Tibial artery (tissue), 4 donors: ENCODE measurements at places on chromosomes 11 and 22.

- no peak for DNase-seq
Measured at GRCh38 chr22:30637701-30638114, 2.1 kb downstream of the SLC35E4 start.

DNA sequence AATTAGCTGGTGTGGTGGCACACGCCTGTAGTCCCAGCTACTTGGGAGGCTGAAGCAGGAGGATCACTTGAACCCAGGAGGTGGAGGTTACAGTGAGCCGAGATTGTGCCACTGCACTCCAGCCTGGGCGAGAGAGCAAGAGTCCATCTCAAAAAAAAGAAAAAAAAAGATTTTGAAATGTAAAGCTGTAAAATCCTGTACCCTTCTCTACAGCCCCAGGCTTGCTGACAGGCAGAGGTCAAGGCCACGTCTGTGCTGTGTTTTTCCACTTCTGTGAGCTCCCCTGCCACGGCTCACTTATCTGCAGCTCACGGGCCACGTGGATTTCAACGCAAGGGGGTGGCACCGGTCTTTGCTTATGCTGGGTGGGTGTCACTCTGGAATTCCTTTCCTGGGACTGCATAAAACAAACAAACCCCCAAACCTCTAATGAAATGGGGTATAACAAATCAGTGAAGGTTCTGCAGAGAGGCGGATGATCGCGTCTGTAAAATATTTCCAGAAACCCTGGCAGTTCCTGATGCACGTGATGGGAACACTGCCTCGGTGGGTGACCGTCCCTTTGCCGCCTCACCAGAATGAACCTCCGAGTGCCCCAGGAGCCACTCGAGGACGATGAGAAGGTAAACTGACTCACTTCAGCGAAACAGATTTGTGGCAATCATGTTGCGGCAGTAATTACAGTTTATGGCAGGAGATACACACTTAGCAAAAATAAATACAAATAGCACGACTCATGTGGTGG is 44.0 kb upstream of the ATXN10 start:
- no peak for DNase-seq

DNA sequence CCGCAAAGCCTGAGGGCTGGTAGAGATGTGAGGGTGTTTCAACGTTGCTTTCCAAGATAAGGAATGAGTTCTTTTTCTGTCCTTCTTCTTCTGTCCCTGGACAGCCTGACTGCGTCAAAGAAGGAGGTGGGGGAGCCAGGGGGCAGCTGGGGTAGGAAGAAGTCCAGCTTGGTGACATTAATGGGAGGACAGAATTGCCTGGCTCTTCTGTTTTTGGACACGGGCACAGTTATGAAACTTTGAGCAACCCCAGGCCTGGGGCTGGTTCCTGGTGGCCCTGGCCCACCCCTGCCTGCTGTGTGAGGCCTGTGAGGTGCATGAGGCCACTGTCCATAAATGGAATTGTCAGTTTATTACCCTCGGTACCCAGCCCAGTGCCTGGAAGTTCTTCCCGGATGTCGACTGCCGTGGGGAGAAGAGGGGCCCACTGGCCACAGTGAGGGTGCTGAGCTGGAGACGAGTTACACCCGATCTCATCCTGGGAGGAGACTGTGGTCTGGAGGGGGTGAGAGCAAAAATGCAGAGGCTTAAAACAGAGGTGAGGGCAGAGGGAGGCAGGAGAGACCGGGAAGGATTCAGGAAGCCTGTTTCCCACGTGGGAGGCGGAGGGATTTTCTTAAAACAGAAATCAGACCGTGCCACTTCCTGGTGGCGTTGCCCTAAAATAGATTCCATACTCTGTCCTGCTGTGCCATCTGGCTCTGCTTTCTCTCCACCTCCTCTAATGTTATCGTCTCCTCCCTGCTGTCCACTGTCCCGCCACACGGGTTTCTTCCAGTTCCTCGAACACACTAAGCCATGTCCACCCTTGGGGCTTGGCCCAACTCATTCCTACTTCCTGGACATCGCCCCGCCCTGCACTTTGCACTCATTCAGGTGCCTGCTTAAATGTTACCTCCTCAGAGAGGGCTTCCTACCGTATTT is 59.7 kb upstream of the RASD2 start:
- no peak for DNase-seq

DNA sequence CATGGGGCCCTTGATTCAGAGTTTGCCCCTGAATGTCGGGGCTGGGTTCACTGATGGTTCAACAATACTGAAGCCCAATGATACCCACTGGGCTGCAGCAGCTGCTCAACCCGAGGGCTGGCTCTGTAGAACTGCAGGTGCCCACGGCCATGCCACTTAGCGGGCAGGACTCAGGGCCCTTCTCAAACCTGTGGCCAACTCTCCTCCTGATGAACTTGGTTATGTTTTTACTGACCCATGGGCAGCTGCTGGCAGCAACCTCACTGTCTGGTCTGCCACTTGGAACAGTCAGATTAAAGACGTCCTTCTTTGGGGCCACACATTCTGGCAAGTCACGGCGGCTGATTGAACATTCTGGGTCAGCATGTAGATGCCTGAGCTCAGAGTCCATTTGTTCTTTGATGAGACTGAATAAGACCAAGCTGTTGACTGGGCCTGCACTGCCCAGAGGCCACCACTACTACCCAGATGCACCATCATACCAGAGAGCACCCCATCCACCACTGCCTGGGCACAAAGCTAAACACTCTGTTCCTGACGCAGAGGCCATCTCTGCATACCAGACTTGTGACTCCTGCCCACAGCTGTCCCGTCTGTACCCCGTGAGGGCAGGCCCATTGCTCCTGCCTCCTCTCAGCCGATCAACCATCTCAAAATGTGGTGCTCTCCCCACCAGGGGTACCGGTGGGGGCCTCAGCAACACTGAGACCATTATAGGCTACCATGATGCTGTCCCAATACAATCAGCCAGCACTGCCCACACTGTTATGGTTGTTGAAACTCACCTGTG is 67.8 kb downstream of the SHANK2 start:
- peak; percentile 7 for DNase-seq

DNA sequence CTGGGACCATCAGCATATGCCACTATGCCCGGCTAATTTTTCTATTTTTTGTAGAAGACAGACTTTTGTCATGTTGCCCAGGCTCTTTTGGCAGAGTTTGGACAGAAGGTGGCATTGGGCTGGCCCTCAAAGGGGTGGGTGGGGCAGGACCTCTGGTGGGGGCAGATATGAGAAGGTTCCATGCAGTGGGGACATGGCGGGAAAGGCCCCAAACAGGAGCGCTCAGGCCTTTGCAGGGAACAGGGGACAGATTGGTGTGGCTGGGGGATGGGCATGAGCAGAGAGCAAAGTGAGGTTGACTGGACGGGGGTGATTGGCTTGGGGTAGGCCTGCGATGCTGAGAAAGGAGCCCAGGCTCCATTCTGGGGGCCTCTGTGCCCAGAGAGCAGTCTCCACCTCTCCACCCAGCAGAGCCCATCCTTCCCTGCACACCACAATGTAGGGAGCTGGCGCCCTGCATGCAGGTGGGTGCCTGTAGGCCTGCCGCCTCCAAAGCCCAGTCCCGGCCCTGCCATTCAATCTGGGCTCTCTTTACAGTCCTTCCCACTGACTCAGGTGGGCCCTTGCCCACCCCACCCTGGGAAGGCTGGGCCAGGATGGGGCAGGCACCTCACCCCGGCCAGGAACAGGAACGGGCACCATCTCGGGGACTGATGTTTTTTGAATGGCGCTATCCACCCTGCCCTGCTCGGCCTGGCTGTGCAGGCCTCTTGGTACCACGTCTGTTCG is 98.7 kb downstream of the MORC2 start:
- DNase-seq = peak; percentile 49

DNA sequence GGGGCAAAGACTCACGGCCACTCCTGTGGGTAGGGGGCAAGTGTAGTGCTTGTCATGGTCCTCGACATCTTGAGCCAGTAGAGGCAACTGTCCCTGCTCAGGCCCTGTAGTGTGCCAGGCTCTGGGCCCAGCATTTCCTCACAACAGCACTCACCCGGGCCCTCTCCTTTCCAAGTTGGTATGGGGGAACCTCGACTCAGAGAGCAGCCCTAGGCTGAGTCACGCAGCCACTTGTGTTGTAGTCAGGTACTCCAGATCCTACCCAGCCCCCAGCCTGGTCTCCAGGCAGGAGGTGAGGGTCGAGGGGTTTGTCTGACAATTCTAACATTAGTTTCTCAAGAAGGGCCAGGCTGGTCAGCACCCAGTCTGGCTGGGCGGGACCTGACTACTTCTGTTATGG is 4.1 kb downstream of the RELT start:
- no peak for DNase-seq

- DNase-seq = no peak
Measured at GRCh38 chr22:37443977-37444376, 16.7 kb upstream of the ELFN2 start.

GRCh38 chr11:9817191-9817590 is 153.3 kb downstream of the SWAP70 start:
- no peak for DNase-seq

DNA sequence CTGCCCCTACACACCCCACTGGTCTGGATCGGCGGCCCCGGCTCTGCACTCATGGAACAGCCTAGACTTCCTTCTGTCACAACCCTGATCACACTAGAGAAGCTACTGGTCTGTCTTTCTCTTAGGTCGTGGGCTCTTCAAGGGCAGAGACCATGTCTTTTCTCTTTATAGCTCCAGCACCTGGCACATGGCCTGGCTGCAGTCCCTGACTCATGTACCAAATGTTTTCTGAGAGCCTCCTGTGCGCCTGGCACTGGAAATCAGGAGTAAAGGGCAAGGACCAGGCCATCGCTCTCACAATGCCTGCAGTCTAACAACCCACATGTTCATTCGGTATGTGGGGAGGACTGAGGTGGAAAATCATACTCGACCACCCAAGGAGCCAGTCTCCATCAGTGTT is 7.5 kb downstream of the ASCC2 start:
- DNase-seq = no peak

DNA sequence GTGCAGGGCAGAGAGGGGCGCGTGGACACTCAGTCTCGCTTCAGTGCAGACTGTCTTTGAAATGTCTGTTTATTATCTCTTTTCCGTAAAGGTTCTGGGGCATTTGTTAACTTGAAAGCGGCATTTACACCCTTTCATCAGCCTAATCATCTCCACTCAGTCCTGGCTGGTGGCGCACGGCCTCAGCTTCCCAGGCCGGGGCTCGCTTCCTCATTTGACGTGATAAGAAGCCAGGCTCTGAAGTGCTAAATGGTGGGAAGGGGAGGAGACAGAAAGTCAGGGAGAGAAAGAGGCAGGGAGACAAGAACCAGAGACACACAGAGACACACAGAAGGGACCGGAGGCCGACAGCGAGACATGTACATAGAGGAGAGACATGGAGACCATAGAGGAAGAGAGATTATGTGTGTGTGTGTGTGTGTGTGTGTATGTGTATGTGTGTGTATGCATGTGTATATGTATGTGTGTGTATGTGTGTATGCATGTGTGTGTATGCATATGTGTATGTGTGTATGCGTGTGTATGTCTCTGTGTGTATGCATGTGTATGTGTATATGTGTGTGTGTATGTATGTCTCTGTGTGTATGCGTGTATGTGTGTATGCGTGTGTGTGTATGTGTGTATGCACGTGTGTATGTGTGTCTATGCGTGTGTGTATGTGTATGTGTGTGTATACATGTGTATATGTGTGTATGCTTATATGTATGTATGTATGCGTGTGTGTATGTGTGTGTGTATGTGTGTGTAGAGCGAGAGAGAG is 101.5 kb downstream of the ST3GAL4 start:
- no peak for DNase-seq

DNA sequence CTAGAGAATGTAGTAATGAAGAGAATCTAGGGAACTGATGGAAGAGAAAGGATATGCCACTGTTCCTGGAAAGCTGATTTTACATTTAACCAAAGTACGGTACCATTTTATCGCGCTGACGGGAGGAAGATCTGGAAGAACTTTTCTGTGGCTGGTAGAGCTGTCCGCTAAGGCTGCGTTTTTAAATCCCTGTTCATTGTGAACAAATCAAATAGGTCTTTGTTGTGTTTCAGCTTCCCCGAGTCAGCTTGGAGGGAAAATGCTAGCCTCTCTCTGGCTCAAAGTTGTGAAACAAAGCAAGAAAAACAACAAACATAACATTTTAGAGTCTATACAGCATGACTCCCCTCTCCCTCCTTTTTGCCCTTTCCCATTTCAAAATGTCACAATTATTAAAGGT is 34.4 kb downstream of the FBXO7 start:
- no peak for DNase-seq

DNA sequence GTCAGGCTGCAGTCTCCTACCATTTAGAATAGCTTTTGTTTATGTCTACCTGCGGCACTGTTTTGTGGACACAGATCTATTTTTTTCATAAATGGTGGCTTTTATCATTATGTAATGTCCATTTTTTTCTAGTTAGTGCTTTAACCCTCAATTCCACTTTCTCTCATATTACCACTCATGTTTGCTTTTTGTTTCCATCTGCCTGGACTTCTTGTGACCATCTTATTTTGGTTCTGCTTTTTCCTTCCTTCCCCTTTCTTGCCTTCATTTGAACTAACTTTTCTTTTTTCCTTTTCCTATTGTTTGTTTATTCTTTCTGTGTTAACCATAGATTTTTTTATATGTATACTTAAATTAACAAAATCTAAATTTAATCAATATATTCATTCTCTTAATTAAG is 98.5 kb upstream of the SLC22A12 start:
- no peak for DNase-seq

GRCh38 chr11:11291041-11292015 is 61.7 kb downstream of the CSNK2A3 start:
- DNase-seq = no peak

GRCh38 chr11:42631220-42631843 is 680.5 kb upstream of the API5 start:
- no peak for DNase-seq

GRCh38 chr22:41780746-41781505 is 19.6 kb upstream of the CCDC134 start:
- peak; percentile 65 for DNase-seq

GRCh38 chr11:117456027-117456720 is 128.5 kb downstream of the CEP164 start:
- peak; percentile 28 for DNase-seq

- DNase-seq = no peak
Measured at GRCh38 chr11:84165139-84165538, 879.0 kb upstream of the CCDC90B start.

DNA sequence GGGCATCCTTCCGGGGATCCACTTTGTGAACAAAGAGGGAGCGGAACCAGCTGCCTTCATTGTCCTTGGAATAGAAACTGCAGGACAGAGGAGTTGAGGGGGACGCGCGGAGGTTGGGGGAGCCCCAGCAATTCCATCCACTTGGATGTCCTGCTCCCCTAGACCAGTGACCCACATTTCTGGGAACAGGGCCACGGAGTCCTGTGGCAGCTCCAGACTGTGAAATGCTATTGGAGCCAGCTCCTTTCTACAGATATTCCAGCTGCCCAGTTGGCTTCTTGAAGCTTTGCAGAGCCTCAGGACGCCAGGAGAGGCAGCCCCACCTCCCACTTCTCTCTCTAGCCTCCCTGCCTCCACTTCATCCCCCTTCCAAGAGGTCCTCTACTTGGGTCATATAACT is 10.5 kb downstream of the NIPSNAP1 start:
- DNase-seq = no peak

- DNase-seq = no peak
Measured at GRCh38 chr11:76334826-76335389, 46.0 kb downstream of the THAP12 start.

DNA sequence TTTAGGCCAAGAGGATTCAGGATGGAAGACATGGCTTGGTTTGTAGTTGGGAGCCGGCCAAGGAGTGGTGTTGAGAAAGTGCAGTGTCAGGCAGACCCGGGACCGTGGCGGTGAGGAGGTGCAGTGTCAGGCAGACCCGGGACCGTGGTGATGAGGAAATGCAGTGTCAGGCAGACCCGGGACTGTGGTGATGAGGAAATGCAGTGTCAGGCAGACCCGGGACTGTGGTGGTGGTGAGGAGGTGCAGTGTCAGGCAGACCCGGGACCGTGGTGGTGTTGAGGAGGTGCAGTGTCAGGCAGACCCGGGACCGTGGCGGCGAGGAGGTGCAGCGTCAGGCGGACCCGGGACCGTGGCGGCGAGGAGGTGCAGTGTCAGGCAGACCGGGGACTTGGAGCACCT is 59.7 kb downstream of the LRP5 start:
- no peak for DNase-seq
